ENCODE measurements at places on chromosomes 2 and 18.

DNA sequence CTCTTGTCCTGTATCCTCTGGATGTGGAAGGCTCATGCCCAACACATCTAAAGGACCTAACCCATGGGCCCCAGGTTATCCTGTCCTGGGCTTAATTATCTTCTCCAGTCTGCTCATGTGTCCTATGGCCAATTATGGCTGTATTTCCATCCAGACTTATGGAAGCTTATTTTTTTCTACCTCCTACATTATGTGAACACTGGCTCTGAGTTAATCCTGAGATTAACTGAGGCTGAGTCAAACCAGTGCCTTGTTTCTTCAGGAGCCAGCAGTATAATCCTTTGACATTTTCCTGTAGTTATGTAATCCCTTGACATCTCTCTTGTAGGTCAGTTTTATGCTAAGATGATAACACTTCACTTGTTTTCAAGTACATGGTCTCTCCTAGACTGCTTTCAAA lies 213.6 kb downstream of the PMAIP1 start:
- no peak for DNase-seq

GRCh38 chr2:158997037-158997790 lies 28.8 kb downstream of the TANC1 start:
- no peak for DNase-seq

GRCh38 chr2:195662138-195662537 lies 5.1 kb downstream of the SLC39A10 start:
- DNase-seq, result no peak

DNA sequence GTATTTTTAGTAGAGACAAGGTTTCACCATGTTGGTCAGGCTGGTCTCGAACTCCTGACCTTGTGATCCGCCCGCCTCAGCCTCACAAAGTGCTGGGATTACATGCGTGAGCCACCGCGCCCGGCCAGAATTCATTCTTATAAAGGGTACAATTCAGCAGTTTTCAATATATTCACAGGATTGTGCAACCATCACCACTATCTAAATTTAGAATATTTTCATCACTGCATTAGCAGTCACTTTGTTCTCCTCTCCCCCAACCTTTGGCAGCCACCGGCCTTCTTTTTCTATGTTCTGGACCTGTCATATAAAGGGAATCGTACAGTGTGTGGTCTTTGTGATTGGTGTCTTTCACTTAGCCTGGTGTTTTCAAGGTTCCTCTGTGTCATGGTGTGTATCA lies 40.7 kb downstream of the TCF7L1 start:
- DNase-seq, result no peak

GRCh38 chr18:39421276-39421675 lies 1855.7 kb upstream of the CELF4 start:
- DNase-seq, result peak; percentile 51

DNA sequence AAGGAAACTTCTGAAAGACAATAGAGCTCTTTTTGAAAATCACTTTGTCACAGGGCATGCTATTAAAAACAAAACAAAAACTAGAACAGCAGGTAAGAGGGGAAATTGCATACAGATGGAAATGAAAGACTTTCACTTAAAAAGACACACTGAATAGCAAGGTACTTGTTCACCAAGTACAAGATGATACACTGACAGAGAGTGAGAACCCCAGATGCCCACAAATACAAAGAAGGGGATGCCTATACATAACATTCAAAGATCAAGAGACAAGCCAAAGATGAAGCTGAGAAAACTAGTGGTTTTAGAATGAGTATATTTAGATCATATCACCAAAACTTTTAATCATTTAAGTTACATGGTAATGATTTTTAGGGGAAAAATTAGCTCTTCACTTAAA lies 60.7 kb downstream of the ASXL2 start:
- no peak for DNase-seq

DNA sequence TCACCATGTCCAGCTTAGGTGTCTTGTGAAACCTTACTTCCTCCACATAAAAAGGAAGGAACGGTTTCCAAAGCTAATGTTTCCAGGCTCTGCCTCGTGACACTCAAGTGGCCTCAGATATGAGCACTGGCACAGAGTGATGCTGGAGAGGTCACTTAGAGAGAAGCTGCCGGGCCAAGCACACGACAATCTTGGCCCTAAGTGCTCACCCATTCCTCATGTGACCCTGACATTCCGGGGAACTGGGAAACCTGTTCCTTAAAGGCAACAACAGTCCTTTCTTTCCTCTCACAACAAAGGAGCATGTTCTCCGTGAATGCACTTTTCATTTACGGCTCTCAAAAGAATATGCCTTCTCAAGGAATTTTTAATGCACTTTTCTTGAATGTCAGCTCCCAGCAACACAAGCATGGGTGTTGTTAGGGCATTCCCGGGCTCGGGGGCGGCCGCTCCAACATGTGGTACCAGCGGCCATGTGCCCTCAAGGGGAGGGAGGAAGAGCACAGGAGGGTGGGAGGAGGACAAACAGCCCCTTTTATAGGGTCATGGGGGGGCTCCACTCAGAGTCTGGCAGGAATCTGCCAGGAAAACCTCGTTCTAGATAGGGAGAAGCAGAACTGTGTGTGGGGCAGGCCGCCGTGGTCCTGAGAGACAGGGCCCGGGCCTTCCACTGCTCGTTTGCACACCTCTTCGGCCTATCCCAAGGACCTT lies 118.6 kb downstream of the MBP start:
- DNase-seq, result peak; percentile 76
